HFF-Myc (cell line): ENCODE measurements at places on chromosomes 3 and 15.

DNA sequence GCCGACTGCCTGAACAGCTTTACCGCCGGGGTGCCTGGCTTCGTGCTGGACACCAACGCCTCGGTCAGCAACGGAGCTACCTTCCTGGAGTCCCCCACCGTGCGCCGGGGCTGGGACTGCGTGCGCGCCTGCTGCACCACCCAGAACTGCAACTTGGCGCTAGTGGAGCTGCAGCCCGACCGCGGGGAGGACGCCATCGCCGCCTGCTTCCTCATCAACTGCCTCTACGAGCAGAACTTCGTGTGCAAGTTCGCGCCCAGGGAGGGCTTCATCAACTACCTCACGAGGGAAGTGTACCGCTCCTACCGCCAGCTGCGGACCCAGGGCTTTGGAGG, 815 bp downstream of the SPINT1 start:
- DNase-seq: no peak

- DNase-seq: no peak
These were observed 15.4 kb upstream of the OXTR start for GRCh38 chr3:8784676-8785435.

GRCh38 chr3:11464356-11464755, 179.4 kb downstream of the VGLL4 start:
- no peak for DNase-seq

DNA sequence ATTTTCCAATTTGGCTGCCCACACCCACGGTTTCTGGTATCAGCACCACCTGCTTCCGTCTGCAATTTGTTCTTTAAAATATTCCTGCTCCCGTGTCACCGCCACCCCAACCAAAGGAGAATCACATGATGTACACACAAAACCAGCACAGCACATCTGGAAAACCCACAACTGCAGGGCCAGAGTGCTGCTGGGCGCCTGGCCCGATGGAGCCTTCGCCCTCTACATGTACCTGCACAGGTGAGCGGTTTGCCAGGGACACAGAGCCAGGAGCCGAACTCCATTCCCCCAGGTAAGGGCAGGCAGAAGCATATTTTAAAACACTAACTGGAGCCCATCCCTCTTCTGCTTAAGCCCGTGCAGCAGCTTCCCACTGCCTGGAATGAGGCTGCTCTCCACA, 75.6 kb downstream of the ADAMTS17 start:
- DNase-seq: no peak

DNA sequence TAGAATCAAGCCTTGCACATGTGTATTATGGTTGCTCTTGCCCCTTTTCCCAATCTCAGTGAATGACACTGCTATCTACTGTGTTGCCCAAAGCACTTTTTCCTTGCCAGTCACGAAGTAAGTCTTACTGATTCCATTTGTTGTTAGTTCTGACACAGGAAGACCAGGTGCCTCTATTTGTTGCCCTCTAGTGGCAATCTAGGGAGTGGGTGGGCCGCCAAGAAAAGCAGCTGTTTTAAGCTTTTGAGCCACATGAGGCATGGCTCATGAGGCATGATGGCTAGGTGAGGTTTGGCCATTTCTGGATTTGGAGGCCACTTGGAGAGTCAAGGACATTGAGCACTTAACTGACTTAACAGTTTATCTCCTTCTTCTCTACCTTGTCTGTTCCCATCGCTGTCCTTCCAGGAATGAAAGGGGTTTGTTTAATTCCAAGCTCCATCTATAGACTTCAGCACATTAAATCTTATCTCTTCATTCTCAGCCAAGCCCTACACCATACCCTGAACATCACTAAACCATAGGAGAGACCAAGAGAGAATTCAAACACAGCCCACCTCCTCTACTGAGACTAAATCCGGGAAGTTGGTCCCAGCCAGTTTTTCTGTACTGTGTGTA, 103.1 kb downstream of the HCN4 start:
- DNase-seq: no peak

- no peak for DNase-seq
These were observed 100.2 kb downstream of the TMCC1 start for GRCh38 chr3:129793319-129793718.

GRCh38 chr3:152969557-152970300, 134.8 kb downstream of the P2RY1 start:
- DNase-seq: no peak

GRCh38 chr15:80107774-80108173, 45.0 kb upstream of the FAH start:
- no peak for DNase-seq

DNA sequence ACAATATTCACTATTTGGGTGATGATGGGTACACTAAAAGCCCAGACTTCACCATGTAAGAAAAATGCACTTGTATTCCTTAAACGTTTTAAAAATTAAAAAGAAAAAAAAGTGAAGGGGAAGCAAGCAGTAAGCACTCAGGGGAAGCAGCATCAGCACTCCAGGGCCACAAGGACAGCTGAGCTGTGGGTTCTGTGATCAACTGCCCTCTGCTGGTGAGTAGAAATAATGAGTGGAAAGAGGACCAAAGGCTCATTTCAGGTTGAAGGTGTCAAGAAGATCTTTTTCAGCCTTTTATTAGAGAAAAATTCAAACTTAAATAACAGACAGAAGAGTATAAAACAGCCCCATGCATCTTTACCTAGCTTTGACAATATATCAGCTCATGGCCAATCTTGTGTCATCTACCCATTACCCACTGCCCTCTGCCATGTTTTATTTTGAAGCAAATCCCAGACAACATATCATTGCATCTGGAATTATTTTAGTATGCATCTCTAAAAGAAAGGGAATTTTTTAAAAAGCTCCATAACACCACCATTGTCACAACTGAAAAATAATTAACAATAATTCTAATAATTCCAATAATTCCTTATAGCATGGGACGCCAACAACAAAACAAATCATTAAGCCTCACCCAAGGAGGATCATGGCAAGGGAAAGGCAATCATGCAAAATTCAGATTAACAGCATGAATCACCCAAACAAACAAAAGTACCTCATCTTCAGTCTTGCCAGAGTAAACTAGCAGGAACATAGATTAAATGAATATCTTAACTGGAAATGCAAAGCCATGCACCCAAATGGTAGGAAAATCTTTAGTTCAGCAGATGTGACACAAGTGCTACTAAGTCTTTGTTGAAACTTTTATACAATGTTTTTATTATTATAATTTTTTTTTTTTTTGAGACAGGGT, 42.5 kb downstream of the TAMM41 start:
- DNase-seq: peak; percentile 27

- no peak for DNase-seq
These were observed 2.2 kb downstream of the CDCP1 start for GRCh38 chr3:45143673-45144671.
